ENCODE measurements at places on chromosomes 6 and 20.

DNA sequence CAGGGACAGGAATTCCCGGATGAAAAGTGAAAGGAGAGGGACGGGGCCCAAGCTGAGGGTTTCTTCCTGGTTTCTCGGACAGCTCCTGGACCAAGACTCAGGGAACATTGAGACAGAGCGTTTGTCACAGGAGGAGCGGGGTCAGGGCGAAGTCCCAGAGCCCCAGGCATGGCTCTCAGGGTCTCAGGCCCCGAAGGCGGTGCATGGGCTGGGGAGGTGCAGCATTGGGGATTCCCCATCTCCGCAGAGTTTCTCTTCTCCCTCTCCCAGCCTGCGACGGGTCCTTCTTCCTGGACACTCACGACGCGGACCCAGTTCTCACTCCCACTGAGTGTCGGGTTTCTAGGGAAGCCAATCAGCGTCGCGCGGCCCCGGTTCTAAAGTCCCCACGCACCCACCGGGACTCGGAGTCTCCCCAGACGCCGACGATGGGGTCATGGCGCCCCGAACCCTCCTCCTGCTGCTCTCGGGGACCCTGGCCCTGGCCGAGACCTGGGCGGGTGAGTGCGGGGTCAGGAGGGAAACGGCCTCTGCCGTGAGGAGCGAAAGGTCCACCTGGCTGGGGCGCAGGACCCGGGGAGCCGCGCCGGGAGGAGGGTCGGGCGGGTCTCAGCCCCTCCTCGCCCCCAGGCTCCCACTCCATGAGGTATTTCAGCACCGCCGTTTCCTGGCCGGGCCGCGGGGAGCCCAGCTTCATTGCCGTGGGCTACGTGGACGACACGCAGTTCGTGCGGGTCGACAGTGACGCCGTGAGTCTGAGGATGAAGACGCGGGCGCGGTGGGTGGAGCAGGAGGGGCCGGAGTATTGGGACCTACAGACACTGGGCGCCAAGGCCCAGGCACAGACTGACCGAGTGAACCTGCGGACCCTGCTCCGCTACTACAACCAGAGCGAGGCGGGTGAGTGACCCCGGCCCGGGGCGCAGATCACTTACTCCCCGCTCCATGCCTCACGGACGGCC lies 54.6 kb upstream of the POLR1H start:
- DNase-seq: no peak

DNA sequence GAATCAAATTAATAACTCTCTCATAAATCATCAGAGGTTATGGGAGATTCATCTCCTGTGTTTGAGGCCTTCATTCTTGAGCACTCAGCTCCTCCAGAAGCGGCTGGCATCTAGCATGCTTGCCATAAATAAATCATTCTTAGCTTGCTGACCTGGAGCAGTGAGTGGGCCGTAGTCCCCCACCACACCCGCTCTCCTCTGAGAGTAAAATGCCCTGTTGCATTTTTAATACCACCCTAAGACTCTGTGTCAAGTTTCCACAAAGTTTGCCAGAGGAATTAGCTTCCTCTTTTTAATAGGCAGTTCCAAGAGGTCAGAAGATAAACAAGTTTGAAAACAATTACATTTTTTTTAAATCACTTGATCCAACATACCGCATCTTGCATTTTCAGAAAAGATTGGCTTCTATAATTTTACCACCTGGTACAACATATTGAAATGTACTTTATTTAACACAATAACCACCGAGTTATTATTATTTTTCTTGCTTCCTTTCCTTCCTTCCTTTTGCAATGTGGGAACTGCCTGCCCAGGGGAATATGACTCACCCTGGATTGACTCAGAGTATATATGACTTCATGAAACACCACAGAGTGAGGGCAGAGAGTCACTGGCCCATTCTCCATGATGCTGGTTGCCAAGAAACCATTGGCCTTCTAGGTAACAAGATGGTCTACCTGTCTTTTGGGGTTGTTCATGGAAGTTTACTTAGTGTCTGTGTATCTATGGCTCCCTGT lies 29.4 kb upstream of the CLIC5 start:
- DNase-seq: no peak

DNA sequence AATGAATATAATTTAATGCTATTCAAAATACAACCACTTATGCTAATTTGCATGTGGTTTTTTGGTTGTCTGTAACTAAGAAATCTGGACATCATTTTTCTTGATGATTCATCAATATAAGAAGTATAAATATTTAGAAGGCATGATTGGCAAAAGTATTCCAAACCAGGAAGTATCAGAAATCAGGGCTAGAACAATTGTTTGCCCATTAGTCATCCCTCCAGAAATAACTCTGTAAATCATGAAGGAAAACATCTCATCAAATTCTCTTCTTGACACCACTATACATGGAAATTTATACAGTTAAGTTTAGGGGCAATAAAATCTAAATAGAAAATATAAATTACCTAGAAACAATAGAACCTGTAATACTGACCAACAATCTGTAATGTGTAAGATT lies 554.7 kb upstream of the HS3ST5 start:
- no peak for DNase-seq

DNA sequence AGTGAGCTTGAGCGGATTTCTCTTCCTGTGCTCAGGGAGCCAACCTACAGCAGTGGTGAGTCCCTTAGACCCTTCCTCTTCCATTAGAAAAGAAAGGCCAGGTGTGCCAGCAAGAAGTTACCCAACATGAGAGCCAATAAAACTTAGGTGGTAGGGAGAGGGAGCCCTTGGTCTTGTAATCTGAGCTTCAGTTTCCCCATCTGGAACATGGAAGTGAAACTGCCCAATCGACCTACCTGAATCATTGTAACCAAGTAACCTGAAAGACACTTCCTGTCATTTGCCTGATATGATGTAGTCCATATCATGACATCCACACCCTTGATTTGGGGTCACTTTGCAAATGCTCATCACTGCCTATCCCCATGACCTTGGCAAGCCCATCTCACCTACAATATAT lies 66.4 kb downstream of the MDGA1 start:
- no peak for DNase-seq

GRCh38 chr6:8389036-8389818 lies 46.1 kb downstream of the SLC35B3 start:
- no peak for DNase-seq

- DNase-seq: no peak
Measured at GRCh38 chr6:15343490-15344191, 97.8 kb downstream of the JARID2 start.

GRCh38 chr6:156857573-156857972 lies 80.4 kb downstream of the ARID1B start:
- no peak for DNase-seq

GRCh38 chr6:164247106-164247505 lies 832.6 kb downstream of the QKI start:
- DNase-seq: no peak
